AG09309 (cell line): ENCODE measurements at places on chromosomes 4 and X.
A peak's percentile ranks its signal among the peaks of the same experiment; 100 is the strongest.

DNA sequence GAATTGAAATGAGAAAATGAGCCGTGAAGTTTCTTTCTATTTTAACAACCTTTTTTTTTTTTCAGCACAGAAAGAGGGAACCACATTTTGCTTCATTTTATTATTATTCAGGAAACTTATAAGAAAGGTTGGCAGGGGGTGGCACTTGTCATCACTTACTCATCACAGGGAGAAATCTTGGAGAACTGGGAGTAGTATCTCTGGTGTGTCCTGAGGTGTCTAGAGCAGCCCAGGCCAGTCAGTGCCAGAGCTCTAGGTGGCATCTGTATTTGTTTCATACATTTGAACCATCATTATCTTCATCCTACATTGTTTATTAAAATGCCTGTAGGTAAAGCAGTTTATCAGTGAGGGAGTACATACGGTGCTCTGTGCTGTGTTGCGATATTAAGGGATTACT lies 43.8 kb upstream of the ARHGAP24 start:
- no peak for DNase-seq

DNA sequence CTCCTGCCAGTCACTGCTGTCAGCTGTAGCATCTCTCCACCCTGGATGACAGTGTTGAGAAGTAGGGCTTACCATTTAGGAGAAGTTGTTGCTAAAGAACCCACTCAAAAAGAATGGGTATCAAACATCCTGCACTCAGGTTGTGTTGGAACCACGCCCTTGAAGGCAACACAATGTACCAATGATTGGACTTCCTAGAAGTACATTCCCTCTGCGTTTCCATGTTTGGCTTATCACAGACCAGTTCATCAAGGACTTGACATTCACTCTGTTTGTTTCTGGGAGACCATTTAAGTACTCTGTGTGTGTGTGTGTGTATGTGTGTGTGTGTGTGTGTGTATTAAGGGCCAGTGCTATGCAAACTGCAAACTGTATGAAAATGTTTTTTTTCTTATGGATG lies 200.6 kb upstream of the GATB start:
- DNase-seq: no peak

- no peak for DNase-seq
These were observed 51.5 kb upstream of the ATOH1 start for GRCh38 chr4:93777081-93777460.

GRCh38 chrX:150478496-150479492 lies 89.6 kb upstream of the MTM1 start:
- no peak for DNase-seq

GRCh38 chr4:182310316-182310715 lies 67.1 kb downstream of the TENM3 start:
- DNase-seq: no peak

DNA sequence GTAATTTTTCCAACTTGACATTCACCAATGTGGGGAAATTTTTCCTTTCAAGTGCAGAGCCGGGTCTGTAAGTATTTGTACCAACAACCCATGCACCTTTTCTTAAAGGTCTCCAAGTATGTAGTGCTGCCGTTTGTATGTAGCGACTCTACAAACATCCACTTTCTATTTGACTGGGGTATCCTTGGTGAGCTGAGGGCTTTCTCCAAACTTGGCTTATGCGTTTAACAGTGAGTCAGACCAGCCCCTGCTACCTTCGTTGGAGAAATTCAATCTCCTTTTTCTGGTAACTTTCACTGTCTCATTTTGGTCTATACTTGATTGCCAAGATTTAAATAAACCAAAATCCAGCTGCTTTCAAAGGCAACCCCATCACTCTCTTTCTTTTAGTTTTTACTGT lies 34.9 kb downstream of the MGST2 start:
- no peak for DNase-seq

DNA sequence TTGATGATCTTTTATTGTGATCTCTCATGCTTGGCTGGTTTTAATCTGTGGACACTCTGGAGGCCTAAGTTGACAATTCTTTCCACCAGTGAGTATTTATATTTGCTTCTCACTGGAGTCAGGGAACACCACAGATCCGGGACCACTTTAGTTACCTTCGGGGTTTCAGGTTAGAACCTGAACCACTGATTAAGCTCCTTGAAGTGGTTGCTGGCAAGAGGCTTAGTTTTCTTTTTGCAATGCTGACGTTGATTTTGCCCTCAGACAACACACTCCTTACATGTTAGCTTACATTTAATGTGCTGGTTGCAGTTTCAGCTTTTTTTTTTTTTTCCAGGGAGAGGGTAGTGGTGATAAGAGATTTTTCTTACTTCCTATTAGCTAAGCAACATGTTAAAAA lies 10.5 kb upstream of the ZNF330 start:
- DNase-seq: no peak

GRCh38 chr4:107564326-107564725 lies 155.7 kb downstream of the PAPSS1 start:
- no peak for DNase-seq

DNA sequence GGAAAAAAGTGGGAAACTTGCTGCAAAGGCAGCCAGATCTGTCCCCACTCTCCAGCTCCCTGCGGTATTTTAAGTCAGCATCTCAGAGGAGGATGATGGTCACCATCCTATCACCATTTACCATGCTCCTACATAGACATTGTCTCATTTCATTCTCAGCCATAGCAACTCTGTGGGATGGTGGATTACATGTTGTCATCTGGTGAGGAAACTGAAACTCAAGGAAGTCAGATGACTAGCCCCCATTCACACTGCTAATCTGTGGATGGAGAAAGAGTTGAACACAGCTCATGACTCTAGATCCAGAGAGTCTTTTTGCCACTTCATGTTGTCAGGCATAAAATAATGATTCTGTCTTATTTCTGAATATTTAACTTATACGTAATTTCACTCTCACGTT lies 323.5 kb downstream of the PTTG2 start:
- DNase-seq: no peak

- peak; percentile 3 for DNase-seq
These were observed 37.1 kb downstream of the HEPH start for GRCh38 chrX:66200855-66201795.

DNA sequence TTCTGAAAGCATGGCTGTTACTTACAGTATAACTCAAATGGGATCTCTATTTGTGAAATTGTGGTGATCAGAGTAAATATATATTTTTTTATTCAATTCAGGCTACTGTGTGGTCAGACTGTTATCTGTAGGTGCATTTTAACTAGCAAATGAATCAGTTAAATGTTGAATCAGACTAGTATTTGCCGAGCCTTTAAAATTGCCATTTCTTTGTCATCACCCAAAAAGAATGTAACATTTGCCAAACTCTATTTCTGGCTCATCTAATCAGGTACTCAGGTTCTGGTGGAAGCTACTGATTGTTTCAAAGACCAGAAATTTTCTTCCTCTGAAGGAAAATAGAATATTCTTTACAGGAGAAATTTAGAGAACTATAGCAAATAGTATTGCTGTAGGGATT lies 1.8 kb upstream of the NAA15 start:
- DNase-seq: no peak
